ENCODE measurements at places on chromosomes 4 and X.

DNA sequence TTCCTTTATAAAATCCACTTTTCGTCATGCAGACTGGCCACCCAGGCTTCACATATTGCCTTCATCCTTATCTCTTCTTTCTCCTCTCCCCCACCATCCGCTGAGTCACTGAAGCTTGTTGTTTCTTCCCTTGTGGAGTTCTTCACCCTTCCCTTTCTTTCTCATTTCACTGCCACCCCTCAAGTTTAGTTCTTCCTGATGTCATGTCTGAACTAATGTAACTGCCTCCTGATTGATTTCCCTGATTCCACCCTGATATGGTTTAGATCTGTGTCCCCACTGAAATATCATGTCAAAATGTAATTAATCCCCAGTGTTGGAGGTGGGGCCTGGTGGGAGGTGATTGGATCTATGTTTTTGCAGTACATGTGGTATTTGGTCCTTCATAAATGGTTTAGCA, 151.4 kb downstream of the CPEB2 start:
- no peak for DNase-seq

DNA sequence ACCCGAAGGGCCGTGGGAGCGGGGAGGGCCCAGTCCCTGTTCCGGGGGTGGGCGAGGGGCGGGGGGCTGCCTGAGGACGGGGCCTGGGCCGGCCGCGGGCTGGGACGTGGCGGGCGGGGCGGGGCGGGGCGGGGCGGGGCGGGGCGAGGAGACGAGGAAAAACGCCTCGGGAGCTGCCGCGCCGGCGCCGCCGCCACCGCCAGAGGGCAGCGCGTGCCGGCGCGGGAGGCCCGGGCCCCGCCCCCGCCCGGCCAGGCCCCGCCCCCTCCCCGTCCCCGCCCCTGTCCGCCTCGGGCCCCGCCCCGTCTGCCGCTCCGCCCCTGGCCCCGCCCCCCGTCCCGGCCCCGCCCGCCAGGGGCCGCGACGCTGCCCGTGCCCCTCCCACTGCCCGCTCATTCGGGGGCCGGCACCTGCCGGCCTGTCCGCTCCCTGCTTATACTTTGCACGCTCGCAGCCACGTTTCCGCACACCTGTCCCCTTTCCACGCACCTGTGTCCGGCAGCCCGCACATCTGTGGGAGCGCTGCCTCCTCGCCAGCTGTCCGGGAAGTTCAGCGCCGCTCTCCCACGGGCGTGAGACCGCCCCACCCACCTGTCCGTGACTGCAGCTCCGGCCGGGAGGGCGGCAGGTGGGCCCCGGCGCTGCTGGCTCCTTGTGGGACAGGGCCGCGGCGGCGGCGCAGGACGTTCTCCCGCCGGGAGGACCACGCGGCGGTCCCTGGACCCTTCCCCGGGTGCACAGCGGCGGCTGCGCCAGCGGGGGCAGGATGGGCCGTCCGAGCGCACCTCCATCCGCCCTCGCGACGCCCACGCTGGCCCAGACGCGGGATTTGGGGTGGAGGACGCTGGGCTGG, 1.7 kb upstream of the FGFRL1 start:
- DNase-seq: peak; percentile 54

DNA sequence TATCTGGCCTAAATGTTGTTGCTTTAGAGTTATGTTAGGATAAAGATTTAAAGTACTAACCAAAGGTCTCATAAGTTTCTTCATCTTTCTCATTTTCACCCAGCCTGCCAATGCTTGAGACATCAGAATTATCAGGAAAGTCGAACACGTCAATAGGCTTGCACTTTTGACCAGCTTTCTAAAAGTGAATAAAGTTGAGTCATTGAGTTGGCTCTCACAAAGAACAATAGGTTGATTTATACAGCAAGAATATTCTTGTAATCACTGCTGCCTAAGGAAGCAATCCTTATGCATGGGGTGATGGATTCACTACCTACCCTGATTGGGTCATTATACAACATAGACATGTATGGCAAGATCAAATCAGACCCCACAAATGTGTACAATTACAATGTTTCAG, 5.0 kb downstream of the CENPU start:
- no peak for DNase-seq

DNA sequence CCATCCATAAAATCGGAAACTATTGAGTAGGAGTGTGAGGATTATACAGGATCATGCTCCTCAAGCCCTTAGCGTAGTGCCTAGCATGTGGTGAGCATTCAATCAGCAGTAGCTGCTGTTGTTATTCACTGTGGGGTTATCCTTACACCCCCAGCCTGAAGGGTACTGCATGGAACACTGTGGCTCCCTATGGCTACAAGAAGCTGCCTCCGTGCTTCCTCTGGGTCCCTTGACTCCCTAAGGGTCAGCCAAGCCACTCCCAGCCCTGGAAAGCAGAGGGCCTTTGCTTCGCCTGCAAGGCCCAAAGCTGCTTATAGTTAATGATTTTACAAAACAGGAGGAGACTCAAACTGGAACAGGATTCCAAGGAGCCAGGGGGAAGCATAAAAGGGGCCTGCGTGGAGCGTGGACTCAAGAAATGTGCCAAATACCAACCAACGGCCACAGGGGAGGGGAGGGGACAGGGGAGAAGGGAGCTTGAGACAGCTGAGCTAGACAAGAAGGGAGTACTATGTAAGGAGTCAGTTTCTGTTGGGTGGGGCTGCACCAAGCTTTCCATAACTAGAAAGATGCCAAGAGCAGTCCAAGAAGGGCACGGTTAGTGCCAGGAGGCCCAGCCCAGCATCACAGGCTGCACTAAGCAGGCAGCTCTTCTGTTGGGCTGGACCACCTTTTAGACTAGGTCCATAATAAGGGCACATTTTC, 15.9 kb downstream of the SEPTIN6 start:
- no peak for DNase-seq

- no peak for DNase-seq
These were observed 17.1 kb upstream of the TMEM150C start for GRCh38 chr4:82578935-82579334.

DNA sequence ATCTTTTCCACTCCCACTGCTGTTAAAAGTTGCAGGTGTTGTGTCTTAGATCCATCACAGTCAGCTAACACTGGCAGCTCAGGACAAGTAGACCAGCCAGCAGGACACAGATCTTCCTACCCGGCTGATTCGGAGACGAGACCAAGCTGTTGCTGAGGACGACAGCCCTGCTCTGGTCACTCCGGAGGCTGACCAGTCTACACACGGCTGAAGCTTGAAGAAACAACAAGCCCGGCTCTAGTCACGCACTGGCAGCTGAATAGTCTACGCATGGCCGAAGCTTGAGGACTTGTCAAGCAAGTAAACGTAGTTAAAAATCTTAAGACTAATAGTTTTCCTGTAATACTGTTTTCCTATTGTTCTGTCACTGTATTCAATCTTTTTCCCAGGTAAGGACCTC, 1.8 kb downstream of the ACOX3 start:
- no peak for DNase-seq

DNA sequence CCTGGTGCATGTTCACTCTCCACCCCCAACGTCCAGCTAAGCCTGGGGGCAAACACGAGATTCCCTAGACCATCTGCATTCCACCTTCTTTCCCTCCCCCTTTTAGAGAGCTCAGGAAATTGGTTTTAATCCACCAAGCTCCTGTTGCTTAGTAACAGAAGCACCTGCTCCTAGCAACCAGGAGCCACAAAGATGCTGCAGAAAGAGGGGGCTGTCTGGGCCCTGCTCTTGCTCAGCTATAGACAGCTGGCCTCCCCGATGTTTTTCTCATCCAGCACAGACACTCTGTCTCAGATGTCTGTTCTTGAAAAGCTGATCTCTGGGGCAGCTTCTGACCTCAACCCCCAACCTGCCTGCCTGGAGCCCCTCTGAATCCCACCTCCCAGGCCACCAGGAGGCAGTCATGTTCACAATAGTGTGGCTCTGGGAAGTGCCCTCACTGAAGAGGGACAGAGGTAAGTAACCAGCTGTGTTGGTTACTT, 71.5 kb downstream of the SLC16A2 start:
- DNase-seq: no peak

DNA sequence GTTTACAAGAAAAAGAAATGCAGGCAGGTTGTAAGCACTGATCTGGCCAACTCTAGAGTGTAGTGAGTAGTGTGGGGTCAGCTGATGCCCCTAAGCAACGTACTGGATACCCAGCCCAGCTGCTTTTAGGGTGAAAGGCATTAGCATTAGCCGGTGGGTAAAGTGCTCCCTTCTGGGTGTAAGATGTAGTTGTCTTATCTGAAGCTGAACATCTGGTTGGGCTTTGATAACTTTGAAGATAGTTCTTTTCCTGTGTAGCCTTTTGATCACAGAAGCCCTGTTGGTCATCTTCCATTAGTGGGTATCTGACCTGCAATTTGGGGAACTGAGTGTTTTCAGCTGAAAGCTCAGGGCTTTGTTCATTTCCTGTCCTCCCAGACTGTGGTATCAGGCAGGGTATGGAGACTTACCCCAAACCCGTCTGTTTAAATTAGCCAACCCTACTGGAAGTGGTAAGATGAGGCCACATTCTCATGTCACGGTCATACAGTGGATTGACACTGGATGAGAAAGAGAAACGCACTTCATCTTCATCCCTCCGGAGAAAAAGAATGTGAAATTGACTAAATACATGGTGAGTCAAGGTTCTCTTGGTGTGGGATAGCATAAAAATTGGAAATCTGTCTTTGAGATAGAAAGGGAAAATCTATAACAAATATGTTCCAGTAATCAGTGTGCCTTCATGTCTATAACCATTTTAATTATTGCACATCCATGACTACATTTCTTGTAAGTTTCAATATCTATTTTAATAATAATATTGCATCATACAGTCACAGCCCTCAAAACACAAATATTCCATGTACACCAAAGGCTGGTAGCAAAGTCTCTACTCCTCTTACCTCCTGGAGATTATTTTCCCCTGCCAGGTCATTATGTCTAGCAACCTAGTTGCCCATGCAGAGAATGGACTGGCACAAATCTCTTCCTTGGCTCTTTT, 8.7 kb downstream of the RHOH start:
- no peak for DNase-seq
